ENCODE measurements at places on chromosomes 7 and 10.

- DNase-seq, result no peak
Measured at GRCh38 chr10:24493165-24493564, 230.5 kb downstream of the ARHGAP21 start.

GRCh38 chr7:118974836-118975235, 750.3 kb downstream of the ANKRD7 start:
- DNase-seq, result no peak

- no peak for DNase-seq
Measured at GRCh38 chr10:18238870-18239485, 98.8 kb downstream of the CACNB2 start.

DNA sequence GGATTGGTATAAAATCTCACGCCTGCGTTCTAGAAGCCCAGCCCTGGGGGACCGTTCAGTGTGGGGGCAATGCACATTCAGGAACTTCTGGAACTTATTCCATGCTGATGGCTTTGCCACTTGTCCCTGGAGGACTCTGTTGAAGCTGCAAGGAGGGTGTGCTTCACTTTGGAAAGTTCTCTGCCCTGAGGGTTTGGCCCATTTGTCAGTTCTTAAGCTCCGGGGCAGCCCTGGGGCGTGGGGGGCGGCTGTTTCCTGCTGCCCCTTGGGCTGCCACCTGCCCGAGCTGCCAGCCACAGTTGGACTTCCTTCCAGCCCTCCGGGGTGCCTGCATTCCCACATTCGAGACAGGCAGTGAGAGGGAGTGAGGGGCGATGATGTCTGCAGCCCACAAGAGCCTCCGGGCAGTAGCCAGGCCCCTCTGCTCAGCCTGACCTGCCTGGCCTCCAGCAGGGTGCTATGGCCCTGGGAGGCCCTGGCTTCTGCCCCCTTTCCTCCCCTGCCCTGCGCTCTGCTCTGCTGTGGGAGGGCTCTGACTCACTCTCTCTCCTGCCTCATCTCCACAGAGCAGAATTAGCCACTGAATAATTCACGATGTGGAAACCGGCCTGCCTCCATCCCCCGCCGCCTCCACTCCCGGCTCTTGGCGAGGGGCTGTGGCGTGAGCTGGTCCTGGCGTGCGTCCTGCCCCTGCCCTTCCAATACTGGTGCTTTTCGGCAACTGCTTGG, 1.9 kb downstream of the TTYH3 start:
- DNase-seq, result no peak

DNA sequence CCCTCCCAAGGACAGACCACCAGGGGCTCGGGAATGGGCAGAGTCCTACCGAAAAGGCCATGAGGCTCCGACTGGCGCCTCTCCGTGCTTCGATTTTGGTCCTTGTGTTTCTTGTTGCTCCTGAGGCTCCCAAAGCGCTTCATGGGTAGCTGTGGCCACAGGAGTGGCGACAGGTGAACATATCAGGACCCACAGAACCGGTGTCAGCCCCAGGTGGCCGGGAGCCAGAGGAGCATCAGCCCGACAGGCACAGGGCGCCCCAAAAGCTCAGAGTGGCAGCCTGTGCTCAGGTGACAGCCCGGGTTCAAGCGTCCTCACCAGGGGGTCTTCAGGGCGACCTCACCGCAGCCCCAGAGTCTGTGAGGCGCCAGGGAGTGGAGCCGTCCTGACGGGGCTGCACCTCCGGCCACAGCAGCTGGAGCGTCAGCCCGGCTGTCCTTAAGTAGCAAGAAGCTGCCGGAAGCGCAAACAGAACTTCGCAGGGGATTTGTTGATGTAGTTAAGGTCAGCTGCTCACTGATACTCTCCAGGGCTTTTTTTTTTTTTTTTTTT, 141.0 kb downstream of the PRKAG2 start:
- DNase-seq, result no peak

GRCh38 chr7:83359108-83359507, 196.4 kb upstream of the PCLO start:
- DNase-seq, result no peak

GRCh38 chr10:88489107-88489506, 94.0 kb downstream of the RNLS start:
- DNase-seq, result peak; percentile 43

GRCh38 chr10:72930276-72930675, 24.3 kb downstream of the PLA2G12B start:
- no peak for DNase-seq

- no peak for DNase-seq
Measured at GRCh38 chr7:148241700-148242293, 348.8 kb upstream of the C7orf33 start.

DNA sequence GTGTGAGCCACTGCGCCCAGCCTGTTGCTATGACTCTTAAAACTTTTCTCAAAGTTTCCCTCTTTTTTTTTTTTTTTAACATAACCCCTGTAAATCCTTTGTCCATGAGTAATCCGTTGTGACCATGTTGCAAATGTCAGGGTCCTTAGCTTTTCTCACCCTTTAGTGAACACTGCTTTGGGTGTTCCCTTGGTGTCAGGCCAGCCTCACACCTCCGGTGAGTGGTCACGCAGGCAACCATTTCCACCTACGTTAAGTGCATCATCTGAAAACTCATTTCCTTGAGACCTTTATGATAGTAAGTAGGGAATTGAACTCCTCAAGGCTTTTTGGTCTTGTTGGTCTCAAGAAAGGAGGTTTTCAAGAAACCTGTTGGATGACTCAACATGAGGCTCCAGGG, 41.3 kb upstream of the OPN4 start:
- no peak for DNase-seq

GRCh38 chr10:124546055-124546369, 84.4 kb downstream of the LHPP start:
- peak; percentile 51 for DNase-seq

GRCh38 chr10:117550599-117551329, 8.2 kb downstream of the EMX2 start:
- DNase-seq, result no peak

DNA sequence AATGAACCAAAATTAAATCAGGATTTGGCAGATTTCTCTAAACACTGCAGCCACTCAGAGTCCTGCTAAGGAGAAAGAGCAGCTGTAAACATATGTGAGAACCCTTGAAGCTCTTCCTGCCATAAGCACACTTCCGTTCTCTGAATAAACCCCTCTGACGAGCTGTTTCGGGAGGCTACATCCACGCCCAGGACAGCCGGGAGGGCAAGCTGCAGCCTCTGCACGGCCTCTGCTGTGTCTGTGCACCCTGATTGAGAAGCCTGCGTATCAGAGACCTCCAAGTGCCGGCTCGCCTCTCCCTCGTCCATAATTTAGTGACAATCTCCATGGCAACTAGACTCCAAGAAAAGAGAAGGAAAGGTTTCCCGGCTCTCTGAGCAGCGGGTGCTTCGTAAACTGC, 114.4 kb downstream of the PTPRN2 start:
- DNase-seq, result peak; percentile 30

DNA sequence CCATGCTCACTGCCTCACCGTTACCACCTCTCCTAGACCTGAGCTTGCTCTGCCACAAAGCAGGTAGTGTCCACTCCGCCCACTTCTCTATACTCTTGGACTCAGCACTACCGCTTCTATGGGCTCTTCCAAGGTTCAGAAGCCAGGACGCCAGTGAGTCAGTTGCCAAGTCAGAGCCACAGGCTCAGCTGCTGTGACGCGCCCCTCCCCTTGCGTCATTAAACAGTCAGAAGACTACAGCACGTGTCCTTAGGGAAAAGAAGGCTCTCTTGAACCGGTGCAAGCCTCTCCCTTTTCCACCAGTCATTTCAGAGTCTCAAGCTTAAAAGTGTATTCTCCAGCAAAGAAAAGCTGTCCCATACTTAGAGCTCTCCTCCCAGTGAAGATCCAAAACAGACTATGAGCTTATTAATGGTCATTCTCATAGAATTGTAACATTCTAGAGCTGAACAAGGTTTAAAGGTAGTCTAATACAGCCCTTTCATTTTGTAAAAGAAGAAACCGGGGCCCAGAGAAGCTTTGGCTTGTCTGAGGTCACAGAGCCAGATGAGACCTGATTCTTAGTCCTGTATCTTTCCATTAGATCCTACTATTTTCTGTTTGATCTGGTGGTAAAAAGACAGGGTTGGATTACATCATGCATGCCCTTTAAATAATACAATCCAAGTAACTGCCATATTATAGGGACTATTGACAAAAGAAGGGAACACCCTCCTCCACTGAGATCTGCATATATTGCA, 40.9 kb upstream of the MET start:
- no peak for DNase-seq

GRCh38 chr10:121983852-121984251, 5.1 kb upstream of the TACC2 start:
- DNase-seq, result no peak

GRCh38 chr7:18317941-18318340, 177.6 kb upstream of the HDAC9 start:
- no peak for DNase-seq

GRCh38 chr10:89115876-89116627, 91.1 kb downstream of the CH25H start:
- no peak for DNase-seq

DNA sequence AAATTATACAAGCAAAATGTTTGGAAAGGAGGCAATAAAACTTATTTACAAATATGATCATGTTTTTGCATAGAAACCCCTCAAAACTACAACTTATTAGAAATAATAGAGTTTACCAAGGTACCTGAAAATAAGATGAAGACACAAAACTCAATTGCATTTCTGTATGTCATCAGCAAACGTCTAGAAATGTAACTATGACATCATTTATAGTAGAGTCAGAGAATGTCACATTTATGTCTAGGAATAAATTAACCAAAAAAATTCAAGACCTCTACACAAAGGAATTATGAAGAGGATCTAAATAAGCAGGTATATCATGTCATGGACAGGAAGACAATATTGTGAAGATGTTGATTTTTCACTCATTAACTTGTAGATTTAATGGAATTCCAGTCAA, 81.1 kb downstream of the PALS2 start:
- no peak for DNase-seq

DNA sequence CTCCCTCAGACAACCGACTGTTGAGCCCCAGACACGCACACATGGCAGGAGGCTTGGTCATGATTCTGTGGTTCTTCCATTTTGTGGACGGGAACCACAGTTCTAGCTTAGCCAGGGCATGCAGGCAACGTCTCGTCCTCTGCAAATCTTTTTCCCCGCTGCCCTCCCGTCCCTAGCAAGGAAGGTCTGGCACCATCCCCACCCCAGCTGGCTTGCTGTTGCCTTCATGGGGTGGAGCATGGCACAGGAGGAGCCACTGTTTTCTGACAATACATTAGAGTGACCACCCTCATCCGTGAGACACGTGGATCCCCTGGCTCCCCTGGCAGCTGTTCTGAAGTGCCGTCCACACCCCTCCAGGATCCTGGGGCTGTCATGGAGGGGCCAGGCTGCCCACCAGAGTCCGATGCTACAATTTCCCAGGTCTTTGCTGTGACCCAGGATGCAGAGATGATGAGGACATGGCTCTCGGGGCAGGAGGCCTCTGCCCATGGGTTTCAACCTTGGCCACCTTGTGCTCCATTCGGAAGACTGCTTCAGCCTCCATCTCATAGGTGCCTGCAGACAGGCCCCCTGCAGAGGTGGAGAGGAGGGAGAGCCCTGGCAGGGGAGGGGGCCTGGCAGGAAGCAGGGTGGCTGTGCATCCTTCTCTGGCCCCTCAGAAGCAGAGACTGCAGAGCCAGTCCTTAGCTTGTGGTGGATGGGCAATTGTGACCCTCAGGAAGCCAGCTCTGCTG, 233.6 kb downstream of the GLRX3 start:
- DNase-seq, result no peak

- DNase-seq, result no peak
Measured at GRCh38 chr10:132527339-132528063, 10.1 kb upstream of the INPP5A start.

DNA sequence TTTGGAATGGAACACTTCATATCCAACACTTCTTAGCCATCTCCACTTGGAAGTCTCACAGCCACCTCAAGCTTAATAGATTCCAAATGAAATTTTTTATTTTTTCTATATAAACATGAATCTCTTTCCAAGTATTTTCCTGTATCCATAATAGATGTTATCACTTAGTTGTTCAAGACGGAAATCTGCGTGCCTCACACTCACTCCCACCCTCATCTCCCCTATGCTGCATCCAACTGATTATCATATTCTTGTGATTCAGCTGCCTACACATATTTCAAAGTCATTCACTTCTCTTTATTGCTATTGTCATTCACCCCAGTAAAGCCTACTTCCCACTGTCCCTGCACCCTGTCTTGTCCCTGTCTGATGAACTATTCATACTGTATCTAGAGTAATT, 70.2 kb upstream of the MKX start:
- DNase-seq, result no peak

- no peak for DNase-seq
Measured at GRCh38 chr10:97842656-97843280, 6.9 kb upstream of the GOLGA7B start.

- DNase-seq, result no peak
Measured at GRCh38 chr10:78336402-78336791, 302.7 kb downstream of the RPS24 start.

DNA sequence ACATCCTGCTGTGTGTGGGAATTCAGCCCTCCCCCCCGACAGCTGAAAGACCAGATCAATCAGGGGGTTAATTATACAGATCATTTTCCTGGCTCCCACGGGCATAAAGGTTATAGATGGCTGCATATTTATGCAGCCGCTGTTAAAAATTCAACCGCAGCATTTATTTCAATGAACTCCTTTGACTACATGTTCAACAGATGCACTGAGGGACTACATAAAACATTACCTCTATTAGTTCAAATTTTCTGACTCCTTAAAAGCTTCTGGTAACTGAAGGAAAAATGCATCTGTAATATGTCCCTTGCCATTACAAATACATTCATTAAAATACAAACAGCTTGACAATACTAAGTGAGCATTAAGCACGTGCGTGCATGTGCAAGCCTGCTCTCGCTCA, 49.7 kb upstream of the YAE1 start:
- DNase-seq, result no peak

GRCh38 chr10:86090807-86091206, 275.8 kb downstream of the GRID1 start:
- no peak for DNase-seq

DNA sequence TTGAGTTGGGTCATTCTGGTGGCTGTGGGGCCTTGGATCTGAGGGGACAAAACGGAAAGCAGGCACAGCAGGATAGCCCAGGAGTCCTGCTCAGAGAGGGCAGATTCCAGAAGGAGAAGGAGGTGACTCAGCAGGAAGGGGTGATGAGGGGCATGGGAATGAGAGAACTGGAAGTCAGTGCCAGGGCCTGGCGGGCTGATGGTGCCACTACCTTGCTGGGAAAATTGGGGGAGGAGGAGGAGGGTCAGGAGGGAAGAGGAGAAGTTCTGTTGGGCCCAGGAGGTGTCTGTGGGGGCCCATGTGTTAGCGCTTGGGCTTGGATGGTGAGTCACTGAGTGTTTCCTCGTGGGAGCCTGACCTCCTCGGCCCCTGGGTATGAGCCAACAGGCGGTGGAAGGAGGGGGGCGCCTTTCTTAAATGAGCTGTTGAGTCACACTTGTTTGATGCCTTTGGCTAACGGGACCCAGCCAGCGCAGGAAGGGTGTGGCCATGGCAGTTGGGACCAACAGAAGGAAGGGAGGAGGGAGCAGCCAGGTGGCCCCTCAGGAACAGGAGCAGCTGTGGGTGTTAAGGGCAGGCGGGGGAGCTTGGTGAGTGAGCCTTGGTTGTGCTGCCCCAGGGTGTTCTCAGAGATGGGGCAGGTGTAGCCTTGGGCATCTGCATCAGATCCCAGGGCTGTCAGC, 130.0 kb upstream of the BTBD16 start:
- DNase-seq, result no peak

- DNase-seq, result no peak
Measured at GRCh38 chr7:94423863-94424735, 29.4 kb downstream of the COL1A2 start.

- no peak for DNase-seq
Measured at GRCh38 chr7:85224171-85224570, 37.3 kb upstream of the SEMA3D start.

- no peak for DNase-seq
Measured at GRCh38 chr7:28483112-28483511, 70.8 kb downstream of the CREB5 start.

All from NCI-H345 (cell line).